Osteocyte (in vitro differentiated cells): ENCODE measurements at places on chromosomes 13 and 19. TPM values are rescaled to one million over a fixed set of nuclear protein-coding genes. Genes with fewer than 3 reads are reported as not detected.

- DNase-seq, result no peak
Observed at GRCh38 chr19:12785431-12786031, 5.8 kb upstream of the JUNB start.

Gene C19orf67
- 0.54 TPM in 1 of 2 replicates, not detected in the other for total RNA-seq

Gene C3
- 0.56 TPM in 1 of 2 replicates, not detected in the other for total RNA-seq

DNA sequence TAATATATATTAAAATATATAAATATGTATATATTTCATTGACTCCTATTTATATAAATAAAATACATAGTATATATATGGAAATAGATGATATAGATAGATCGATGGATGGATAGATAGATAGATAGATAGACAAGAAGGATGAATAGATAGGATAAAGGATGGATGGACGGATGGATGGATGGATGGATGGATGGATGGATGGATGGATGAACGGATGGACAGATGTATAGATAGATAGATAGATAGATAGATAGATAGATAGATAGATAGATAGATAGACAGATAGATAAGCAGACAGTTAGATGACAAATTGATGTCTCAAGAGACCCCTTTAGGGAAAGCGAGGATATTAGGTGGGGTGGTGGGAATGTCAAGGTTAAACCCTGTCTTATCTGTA, 15.1 kb downstream of the CYP4F11 start:
- no peak for DNase-seq

- DNase-seq, result no peak
Observed at GRCh38 chr13:52894413-52894812, 46.0 kb upstream of the PCDH8 start.

- peak; percentile 81 for DNase-seq
Observed at GRCh38 chr13:113596321-113597200, 12.0 kb downstream of the TFDP1 start.

- DNase-seq, result no peak
Observed at GRCh38 chr19:31639306-31639705, 290.1 kb upstream of the TSHZ3 start.

Gene SACS
- 32.1 and 33.6 TPM in 2 replicates for total RNA-seq

DNA sequence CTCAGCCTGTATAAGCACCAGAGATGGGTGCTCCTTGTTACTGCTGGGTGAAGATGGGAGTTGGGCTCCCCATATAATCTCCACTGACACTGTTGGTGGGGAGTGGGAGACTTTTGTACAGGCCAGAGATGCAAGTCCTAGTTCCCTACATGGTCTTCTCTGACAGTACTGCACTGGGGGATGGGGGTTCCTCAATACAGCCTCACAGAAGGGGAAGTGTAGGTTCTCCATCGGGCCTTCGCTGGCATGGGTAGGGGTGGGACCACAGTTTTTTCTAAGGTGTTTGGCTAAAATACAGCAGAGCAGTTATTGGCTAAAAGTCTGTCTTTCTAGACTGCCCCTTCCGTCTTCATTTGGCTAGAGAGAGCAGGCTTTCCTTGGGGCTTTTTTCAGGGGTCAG, 167.2 kb upstream of the SERP2 start:
- no peak for DNase-seq
